ENCODE measurements at places on chromosomes 7 and 10. TPM values are rescaled to one million over a fixed set of nuclear protein-coding genes. Genes with fewer than 3 reads are reported as not detected.
A peak's percentile ranks its signal among the peaks of the same experiment; 100 is the strongest.

DNA sequence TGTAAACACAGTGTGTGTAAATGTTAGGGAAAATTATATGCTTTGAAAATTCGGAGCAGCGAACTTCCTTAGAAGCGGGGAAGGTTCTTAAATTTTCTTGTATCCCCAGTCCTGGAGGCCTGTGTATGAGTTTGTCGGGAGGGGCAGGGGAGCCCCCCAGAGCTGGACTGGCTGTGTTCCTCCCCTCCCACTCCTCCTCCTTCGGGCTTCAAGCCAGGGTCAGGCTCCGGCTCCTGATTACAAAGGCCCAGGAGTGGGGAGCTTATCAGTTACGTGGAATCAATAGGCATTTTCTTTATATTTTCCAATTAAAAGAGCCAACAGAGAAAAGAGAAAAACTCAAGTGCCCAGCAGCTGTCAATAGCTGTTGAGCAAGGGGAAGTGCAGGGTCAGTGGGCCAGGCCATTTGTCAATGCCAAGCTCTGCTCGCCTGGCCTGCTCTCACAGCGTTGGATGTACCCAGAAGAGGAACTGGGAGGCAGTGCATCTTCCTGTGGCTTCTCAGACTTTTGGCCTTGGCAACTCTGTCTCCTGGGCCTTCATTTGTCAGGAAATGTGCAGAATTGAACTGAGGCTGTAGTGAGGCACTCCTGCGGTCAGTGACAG lies 156.9 kb upstream of the PCBD1 start:
- peaks cover 7% of the 10 kb centered on the region for H3K4me1 ChIP-seq
- H3K36me3 ChIP-seq = no peaks in the 10 kb centered on the region
- DNase-seq = no peak
- no peak overlapping the region for H3K27ac ChIP-seq

GRCh38 chr10:69674786-69675185 lies 44.7 kb downstream of the FAM241B start:
- H3K36me3 ChIP-seq = no peaks in the 10 kb centered on the region
- H3K27me3 ChIP-seq = no peaks in the 10 kb centered on the region
- no peaks in the 10 kb centered on the region for H3K4me1 ChIP-seq

DNA sequence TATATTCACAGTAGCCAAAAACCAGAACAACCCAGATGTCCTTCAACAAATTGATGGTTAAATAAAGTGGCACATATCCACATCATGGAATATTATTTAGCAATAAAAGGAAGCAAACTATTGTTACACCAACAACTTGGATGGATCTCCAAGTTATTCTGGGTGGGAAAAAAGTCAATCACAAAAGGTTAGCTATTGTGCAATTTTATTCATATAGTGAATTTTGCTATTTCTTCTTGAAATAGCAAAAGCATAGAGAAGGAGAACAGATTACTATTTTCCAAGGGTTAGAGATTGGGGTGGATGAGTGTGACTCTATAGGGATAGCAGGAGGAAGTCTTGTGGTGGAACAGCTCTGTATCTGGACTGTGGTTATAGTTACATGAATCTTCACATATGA lies 87.0 kb downstream of the PTPN20 start:
- no peak overlapping the region for H3K27ac ChIP-seq
- no peak for DNase-seq
- H3K4me1 ChIP-seq = peaks cover 5% of the 10 kb centered on the region
- H3K36me3 ChIP-seq = no peaks in the 10 kb centered on the region
- no peak overlapping the region for H3K4me3 ChIP-seq

- no peaks in the 10 kb centered on the region for H3K36me3 ChIP-seq
- H3K4me1 ChIP-seq = peaks cover 6% of the 10 kb centered on the region
- H3K27me3 ChIP-seq = no peaks in the 10 kb centered on the region
- no peak for DNase-seq
- no peak overlapping the region for H3K27ac ChIP-seq
Measured at GRCh38 chr10:28922127-28922526, 244.8 kb downstream of the BAMBI start.

DNA sequence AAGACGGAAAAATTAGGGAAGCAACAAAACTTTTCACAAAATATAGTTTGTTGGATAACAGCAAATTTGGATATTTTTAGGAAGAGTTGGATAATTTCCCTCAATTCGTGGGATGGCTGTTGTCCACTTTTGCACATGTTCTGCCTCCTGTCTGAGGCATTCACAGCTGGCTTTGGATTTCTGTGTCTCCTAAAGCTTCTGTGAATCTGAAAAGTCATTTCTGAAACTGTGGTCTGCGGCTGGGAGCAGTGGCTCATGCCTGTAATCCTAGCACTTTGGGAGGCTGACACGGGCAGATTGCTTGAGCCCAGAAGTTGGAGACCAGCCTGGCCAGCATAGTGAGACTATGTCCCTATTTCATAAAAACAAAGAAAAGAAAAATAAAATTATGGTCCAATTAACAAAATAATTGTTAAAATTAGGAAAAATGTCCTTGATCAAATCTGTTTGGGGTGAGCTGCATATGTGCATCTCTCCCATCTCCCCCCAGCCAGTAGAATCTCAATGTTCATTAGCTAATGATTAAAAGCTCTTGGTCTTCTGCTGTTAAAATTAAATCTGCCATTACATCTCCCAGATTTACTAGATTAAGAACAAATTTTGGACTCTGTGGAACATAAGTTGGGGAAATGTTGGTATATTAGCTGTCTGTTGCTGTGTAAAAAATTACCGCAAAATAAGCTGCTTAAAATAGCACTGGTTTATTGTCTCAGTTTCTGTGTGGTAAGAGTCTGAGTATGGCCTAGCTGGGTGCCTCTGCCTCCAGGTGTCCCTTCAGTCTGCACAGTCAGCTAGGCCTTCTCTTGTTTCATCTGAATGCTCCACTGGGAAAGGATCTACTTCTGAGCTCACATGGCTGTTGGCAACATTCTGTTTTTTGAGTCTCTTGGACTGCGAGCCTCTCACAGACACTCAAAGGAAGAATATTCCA lies 332.0 kb upstream of the FZD1 start:
- no peaks in the 10 kb centered on the region for H3K27me3 ChIP-seq
- no peak overlapping the region for H3K27ac ChIP-seq
- no peak for DNase-seq
- H3K36me3 ChIP-seq = no peaks in the 10 kb centered on the region
- H3K4me3 ChIP-seq = no peak overlapping the region

DNA sequence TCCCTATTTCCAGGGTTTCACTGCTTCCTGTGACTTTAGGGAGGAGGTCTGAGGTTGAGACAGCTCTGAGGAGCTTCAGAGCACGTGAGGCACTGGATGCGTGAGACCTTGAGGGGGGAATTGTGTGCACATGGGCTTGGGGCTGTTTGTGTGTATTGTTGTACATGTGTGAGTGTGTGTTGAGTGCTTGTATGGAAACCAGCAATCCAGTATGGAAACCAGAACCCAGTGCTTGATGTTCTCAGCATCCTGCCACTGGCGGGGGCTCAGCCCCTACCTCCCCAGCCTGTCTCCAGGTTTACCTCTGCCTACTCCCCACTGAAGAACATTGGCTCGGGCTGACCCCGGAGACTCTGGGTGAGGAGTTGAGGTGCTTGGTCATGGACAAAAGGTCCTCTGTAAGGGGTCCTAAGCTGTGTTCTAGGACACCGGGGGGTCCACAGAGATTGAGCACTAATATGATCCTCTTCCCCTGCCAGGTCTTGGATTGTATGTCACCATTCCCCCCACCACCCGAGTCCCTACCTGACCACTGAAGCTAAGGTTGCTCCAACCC lies 20.8 kb downstream of the SFTPD start:
- no peaks in the 10 kb centered on the region for H3K27me3 ChIP-seq
- H3K4me3 ChIP-seq = no peak overlapping the region
- H3K4me1 ChIP-seq = no peaks in the 10 kb centered on the region
- no peak for DNase-seq
- no peak overlapping the region for H3K27ac ChIP-seq

- H3K4me3 ChIP-seq = no peak overlapping the region
- H3K27me3 ChIP-seq = no peaks in the 10 kb centered on the region
- no peaks in the 10 kb centered on the region for H3K36me3 ChIP-seq
- H3K4me1 ChIP-seq = no peaks in the 10 kb centered on the region
- no peak overlapping the region for H3K27ac ChIP-seq
Measured at GRCh38 chr7:45216181-45216580, 58.6 kb downstream of the RAMP3 start.

The CADPS2 gene
- total RNA-seq = 32.5 TPM

- H3K4me3 ChIP-seq = no peak overlapping the region
- H3K27ac ChIP-seq = peak overlapping the region; percentile 71
- peaks cover 11% of the 10 kb centered on the region for H3K4me1 ChIP-seq
- H3K36me3 ChIP-seq = no peaks in the 10 kb centered on the region
- H3K27me3 ChIP-seq = no peaks in the 10 kb centered on the region
- DNase-seq = no peak
Measured at GRCh38 chr7:137579913-137580640, 236.5 kb upstream of the PTN start.

The CPEB3 gene
- 12.2 TPM for total RNA-seq

All from thoracic aorta (tissue), 2 donors.